IPS-NIHi11 (cell line): ENCODE measurements at places on chromosomes 2 and 18.

- no peak for DNase-seq
Measured at GRCh38 chr2:208415897-208416296, 9.3 kb downstream of the PTH2R start.

DNA sequence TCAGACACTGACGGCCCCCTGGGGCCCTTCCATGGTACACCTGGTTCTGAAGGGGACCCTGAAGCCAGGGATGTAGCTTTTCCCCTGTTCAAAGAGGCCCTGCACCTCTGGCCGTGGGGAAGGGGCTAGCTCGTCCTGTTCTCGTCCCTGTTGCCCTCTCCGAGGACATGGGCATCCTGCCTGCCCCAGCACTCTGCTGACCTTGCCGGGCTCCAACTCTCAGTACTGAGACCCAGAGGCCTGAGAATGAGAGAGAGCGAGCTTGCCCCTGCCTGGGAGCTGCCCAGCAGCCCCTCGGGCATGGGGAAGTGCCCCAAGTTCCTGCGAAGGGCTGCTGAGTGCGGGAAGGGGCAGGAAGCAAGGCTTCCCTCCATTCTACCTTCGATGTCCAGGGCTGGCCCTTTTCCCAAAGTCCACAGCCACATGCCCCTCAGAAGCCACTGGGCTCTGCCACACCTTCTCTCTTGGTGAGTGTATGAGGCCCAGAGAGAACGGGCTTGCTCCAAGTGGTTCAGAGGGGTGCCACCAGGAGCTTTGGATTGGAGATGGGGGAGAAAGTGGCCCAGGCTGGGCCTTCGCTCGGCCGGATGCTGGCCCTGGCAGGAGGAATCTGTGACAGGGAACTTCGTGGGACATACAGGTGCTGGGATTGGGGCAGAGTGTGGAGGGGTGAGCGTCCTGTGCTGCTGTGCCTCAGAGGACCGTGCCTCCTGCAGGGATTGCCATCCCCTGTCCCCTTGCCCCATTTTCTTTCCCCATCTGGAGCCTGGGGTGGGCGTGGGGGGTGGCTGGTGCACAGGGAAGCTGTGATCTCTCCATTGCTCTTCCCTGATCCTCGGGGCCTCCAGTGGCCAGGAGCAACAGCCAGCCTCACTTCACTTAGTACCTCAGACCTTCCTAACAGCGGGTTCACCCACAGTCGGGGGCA is 50.8 kb downstream of the KCNIP3 start:
- no peak for DNase-seq

DNA sequence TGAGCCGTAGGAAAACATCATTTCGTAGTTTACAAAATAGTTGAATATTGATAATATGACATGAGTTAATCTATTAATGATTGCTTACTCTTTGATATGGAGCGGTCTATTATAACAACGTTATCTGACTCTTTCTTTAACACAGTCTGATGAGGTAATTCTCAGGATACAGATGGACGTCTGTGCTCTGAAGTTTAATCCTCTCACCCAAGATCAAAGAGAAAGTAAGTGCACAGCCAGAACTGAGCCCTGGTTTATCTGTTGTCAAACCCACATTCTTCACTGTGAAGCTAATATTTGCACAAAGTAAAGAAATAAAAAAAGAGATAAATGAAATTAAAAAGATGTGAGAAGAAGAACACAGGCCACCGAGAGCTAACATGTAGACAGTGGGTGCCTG is 190.9 kb upstream of the COPS8 start:
- no peak for DNase-seq

- peak; percentile 57 for DNase-seq
Measured at GRCh38 chr2:218883491-218884490, 3.1 kb downstream of the WNT10A start.

DNA sequence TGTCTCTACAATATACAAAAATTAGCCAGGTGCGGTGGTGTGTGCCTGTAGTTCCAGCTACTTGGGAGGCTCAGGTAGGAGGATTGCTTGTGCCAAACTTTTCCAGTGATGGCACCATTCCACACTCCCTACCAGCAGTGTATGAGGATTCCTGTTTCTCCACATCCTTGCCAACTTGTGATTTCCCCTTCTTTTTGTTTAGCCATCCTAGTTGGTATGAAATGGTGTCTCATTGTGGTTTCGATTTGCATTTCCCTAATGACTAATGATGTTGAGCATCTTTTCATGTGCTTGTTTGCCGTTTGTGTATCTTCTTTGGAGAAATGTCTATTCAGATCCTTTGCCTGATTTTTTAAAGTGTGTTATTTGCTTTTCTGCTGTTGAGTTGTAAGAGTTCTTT is 41.0 kb downstream of the EPB41L5 start:
- no peak for DNase-seq

DNA sequence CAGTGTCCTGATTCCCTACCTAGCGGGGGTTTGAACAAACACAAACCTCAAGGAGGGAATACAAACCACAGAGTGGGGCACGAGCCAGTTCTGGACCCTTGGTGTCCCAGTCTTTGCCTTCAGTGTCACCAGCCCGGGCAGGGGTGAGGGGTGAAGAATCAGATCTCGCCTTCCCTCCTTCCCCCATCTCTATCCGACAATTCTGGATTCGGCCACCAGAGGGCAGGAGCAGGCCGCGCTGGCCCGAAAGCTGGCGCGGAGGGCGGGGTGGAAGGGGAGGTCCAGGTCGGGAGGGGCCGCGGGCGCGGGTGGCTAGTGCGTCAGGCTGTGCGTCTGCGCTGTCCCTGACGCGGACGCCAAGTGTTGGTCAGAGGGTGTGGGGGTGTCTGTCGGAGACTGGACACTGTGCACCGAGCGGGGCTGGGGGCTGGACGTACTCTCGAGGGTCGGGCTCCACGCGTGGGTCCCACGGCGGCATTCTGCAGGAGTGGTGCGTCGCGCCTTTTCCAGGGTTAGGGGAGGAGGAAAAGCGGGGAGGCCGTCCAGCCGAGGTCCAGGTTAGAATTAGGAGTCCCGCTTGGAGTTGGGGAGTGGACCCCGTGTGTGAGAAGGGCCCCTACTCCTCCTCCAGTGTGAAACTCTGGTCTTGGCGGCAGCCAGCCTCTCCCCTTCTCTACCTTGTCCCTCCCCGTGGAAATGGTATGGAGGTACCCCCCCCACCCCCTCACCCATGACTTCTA is 2.9 kb upstream of the CRYBA2 start:
- peak; percentile 92 for DNase-seq

DNA sequence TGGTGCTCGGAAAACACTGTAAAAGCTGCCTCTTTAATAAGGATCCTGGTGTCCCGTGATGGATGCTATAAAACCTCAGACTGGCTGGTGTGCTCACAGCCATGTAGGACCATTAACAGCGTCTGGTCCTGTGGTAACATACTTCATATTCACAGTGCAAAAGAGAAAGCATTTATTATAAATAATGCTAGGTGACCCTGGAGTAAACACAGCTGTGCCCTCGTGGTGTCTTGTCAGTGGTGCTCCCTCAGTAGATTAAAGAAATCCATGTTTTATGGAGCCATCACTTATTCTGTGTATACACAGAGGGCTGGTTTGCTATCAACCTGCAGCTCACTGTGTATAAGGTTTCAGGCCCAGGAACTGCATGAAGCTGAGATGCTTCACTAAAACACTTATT is 106.9 kb downstream of the CDK15 start:
- no peak for DNase-seq
